ENCODE measurements at places on chromosomes 4 and X.

DNA sequence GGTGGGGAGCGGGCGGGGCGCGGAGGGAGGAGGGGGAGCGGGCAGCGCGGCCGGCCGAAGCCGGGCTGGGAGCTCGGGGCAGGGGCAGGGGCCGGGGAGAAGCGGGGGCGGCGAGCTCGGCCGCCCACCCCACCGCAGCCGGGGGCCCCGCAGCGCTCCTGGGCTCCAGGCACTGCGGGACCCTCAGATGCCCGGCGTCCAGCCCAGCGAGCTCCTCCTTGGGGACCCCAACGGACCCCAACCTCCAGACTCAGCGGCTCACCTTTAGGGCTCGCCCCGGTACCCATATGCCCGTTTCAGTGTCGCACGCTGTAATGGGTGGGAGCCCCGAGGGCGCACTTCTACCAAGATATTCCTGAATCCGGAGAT, 357 bp upstream of the ADGRG2 start:
- no peak for DNase-seq

DNA sequence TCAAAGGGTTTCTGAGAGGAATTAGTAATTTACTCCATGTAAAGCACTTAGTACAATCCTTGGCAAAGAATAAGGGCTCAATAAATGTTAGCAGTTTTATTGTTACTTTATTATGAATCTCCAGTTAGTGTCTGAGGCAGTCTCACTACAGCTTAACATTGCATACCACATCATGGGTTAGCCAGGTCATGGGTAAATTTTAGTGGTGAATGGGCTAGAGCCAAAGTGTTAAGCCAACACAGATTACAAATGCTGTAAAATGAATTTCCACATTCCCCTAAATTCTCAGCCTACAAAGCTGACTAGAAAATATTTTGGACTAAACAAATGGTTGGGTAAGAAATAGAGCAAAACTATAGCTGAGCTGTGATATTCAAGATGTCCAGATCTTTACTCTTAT, 72.4 kb downstream of the NRK start:
- no peak for DNase-seq

GRCh38 chr4:151930372-151930771, 169.6 kb upstream of the GATB start:
- DNase-seq = no peak

DNA sequence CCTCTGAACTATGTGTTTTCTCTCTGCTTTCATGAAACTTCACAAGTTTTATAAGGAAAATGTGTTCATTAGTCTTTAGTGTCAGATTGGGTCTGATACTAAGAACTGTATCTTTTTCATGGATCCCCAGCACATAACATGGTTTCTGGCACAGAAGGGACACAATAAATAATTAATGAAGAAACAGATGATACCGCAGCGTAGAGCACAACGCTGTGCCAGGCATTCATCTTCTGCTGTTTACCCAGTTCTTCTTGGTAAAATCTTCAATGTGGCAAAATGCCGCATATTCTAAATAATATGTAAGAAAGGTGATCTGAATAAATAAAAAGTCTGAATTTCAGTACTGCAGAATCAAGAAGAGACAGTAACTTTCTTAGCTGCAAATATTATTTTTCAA, 12.3 kb downstream of the SCARB2 start:
- DNase-seq = no peak

DNA sequence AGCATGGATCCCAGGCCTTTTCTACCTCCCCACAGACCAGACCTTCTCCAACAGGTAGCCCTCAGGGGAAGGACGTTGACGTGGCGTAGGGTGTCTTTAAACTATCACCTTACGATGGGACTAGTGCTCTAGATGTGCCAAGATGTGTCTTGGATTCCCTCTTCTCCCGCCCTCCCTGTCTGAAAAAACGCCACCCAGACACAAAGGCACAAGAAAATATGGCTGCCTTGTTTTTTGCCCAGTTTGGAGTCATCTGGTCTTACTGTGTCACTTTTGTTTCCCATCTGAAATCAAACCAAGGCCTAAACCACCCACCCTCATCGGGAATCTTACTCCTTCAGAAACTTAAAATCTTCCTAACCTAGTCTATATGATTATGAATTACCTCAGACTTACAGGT, 235.4 kb downstream of the OR13H1 start:
- no peak for DNase-seq

DNA sequence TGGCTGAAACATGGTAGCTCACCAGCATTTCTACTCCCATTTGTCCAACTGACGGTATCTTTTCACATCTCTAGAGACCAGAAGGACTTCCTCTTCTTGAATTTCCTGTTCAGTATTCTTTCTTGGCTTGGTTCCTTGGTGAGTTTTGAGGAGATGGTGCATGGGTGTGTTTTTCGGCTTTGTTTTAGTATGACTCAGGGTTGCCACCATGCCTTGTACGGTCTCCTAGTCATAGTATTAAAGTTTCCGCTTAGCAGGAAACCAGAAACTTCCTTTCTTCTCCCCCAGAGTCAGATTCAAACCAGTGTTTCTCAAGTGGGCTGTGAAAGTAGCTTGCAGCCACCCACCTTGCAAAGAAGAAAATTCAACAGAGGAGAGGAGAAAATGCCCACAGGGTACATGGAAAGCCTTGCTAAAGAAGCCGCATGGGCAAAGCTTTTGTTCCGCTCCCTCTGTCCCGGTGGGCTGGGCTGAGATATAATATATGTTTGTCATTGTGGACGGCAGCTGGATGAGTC, 5.7 kb downstream of the CD99 start:
- DNase-seq = no peak

GRCh38 chr4:151276787-151277562, at the start of gene PRSS48:
TSS of gene PRSS48 (plus strand) at chr4:151277161. CDS start at chr4:151277173, 12 bp downstream.
- DNase-seq = no peak

GRCh38 chr4:153645183-153645582, 38.9 kb upstream of the TLR2 start:
- no peak for DNase-seq

- no peak for DNase-seq
These were observed 62.3 kb downstream of the FAM193A start for GRCh38 chr4:2598511-2599303.

GRCh38 chr4:53043891-53044650, 182.0 kb downstream of the RASL11B start:
- no peak for DNase-seq

GRCh38 chr4:129804461-129804981, 708.6 kb downstream of the C4orf33 start:
- no peak for DNase-seq

- no peak for DNase-seq
These were observed 13.6 kb downstream of the ADAMTS3 start for GRCh38 chr4:72555377-72555831.

- DNase-seq = no peak
These were observed 282.1 kb downstream of the GABRG1 start for GRCh38 chr4:45841791-45842190.

- no peak for DNase-seq
These were observed 63.8 kb upstream of the INPP4B start for GRCh38 chr4:142909908-142910307.

- DNase-seq = no peak
These were observed 24.7 kb downstream of the SEC24D start for GRCh38 chr4:118810991-118811764.

DNA sequence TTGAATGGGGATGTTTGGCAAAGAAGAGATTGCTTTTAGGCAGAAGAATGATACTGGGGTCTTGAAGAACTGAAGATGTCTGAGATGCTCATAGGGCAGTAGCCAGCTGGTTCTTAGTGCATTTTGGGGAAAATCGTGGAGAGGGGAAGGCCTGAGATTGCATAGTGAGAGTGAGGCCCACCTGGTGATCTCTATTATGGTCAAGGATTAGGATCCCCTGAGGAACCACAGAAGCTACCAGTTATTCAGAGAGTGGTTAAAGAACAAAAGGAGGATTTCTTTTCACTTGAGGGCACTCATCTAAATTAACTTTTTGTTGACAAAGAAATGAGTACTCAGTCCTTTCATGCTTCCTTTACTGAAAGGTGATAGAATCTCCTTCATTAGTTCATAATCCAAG, 271.3 kb upstream of the HAND2 start:
- no peak for DNase-seq

GRCh38 chrX:117871796-117872195, 244.8 kb downstream of the KLHL13 start:
- no peak for DNase-seq

DNA sequence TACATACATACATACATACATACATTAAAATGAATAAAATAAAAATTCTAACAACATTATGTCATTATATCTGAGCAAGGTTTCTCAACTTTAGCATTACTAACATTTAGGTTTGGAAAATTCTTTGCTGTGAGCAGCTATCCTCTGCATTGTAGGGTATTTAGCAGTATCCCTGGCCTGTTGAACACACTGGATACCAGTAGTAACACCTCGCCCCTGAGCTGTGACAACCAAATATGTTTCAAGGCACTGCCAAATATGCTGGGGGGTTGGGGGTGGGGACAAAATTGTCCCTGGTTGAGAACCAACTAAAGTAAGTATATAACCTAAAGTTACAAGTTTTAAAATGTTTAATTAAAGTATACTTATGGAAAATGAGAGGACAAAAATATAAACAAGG, 860.9 kb upstream of the FTHL17 start:
- DNase-seq = no peak

GRCh38 chr4:26862381-26862915, 1.8 kb downstream of the STIM2 start:
- no peak for DNase-seq

DNA sequence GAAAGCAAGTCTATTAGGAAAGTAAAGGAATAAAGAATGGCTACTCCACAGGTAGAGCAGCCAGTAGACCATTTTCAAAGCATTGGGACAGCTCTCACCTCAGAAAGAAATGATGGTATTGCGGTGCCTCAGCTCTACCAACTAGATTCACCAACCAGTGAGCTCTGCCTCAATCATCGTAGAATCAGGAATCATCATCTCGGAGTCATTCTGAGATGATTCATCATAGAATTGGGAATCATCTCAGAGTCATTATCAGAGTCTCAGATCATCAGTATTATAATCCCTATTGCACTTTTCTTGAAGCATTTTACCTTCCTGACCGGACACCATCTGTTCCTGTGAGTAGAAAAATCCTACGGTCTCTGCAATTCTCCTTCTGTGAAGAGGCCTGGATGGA, 17.5 kb upstream of the SAT1 start:
- no peak for DNase-seq

Data from stimulated activated CD4-positive, alpha-beta T cell treated with anti-CD3 and anti-CD28 coated beads, TNF-alpha, amount 100 ng/mL, for 4 hours (primary cell).